ENCODE measurements at places on chromosomes 2 and 18.

DNA sequence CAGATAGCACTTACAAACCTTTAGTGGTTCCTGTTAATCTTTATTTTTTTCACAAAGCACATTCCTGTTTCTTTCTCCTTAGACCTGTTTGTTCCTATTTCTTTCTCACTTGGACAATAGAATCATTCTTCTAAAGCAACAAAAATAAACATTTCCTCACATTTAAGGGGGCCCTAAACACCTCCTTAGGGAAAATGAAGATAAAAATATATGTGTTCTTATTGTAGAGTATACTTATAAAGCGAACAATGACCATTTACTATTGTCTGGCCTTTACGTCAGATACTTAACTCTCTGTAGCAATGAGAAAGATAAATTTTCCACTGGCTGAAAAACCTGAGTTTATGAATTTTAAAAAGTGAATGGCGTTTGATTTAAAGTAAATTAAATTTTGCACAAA lies 234.6 kb downstream of the TCF4 start:
- no peak for DNase-seq

DNA sequence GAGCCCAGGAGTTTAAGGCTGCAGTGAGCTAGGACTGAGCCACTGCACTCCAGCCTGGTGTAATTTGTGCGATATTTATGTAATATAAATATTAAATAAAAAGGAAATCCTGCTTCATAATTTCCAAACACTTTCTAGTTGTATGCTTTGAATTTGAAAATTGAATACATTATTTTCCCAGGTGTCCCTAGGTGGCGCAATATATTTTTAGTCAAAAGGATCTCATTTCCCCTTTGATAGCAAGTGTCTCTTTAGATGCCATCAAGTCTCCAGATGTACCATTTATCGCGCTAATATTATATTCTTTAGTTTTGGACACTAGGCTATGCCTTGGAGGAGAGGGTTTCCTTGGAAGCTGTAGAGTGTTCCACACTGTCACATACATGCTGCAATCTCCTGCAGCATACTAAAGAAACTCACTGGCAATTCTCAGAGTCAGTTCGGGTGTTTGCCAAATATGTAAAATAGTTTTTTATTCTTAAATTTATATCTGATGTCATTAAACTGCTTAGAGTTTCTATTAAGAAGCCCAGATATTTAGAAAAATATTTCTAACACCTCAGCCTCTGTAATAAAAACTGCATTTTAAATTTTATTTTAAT lies 5.6 kb upstream of the WDR7 start:
- DNase-seq = no peak

GRCh38 chr2:203951366-203951902 lies 14.9 kb downstream of the ICOS start:
- DNase-seq = no peak

GRCh38 chr18:62209046-62209445 lies 22.0 kb downstream of the RELCH start:
- no peak for DNase-seq

DNA sequence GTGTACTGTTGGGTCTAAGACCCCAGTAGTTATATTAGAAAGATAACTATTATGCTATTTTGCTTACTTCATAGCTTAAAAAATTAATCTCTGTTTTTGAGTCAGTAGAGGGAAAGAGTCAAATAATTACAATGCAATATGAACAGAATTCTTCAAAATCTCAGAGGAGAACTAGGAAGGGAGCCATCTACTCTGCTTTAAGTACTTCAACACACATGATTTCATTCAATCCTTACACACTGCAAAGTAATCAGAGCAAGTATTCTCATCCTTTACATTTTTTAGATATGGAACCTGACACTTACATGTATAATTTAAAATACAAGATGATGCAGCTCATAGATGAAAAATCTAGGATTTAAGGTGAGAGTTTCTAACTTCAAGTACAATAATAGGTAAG lies 27.7 kb downstream of the COL5A2 start:
- no peak for DNase-seq

GRCh38 chr2:173264603-173265366 lies 89.9 kb upstream of the CDCA7 start:
- no peak for DNase-seq

DNA sequence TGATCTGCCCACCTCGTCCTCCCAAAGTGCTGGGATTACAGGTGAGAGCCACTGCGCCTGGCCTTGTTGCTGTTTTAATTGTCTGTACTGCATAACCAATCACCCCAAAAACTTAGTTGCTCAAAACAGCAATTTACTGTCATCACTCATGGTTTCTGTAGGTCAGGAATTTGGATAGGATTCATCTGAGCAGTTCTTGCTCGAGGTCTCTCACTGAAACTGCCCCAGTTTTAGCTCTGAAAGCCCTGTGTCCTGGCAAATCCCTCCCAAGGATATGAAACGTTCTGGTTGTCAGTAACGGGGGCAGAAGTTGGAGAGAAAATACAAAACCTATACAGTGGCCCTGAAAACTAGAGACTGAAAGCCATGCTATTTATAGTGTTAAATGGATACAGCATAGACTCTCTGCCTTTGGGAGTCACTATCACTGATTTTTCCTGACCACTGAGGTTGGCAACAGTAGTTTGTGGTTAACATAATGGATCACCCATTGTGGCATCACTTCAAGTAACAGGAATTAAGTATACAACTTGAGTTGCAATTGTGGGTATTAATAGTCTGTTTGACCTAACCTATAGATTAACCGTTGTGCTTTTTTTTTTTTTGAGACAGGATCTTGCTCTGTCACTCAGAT lies 27.2 kb upstream of the ERICH2 start:
- no peak for DNase-seq

GRCh38 chr18:57898506-57899124 lies 95.5 kb upstream of the ATP8B1 start:
- no peak for DNase-seq

GRCh38 chr2:26758790-26759321 lies 5.2 kb upstream of the SLC35F6 start:
- DNase-seq = no peak

GRCh38 chr2:190849774-190850173 lies 30.8 kb upstream of the GLS start:
- no peak for DNase-seq

DNA sequence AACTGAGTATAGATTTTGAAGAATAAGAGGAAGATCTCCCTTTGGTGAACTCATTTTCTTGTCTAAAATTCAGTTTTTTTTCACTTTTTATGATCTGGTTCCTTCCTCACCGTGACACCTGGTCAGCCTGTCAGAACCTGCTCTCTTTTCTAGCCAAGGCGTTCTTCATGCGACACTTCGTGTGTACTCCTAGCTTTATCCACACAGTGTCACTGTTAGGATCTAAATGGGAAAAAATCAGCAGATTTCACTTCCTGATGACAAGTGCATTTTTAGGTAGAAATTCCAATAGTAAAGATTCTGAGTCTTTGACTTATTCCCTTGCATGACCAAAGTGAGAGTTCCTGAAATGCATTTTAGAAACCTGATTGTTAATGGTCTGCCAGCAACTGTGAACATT lies 89.8 kb downstream of the KLHL14 start:
- DNase-seq = no peak

- no peak for DNase-seq
Measured at GRCh38 chr2:69165091-69165880, 152.3 kb downstream of the ANTXR1 start.

GRCh38 chr2:68152681-68153347 lies 4.9 kb upstream of the PNO1 start:
- no peak for DNase-seq

GRCh38 chr18:3360211-3360610 lies 89.8 kb upstream of the TGIF1 start:
- DNase-seq = no peak
